ENCODE measurements at places on chromosomes 11 and 22. TPM values are rescaled to one million over a fixed set of nuclear protein-coding genes. Genes with fewer than 3 reads are reported as not detected.

RAG2 gene
- total RNA-seq, result not detected

THRSP gene
- not detected for total RNA-seq

CD6 gene
- total RNA-seq, result 361 TPM

- no peaks in the 10 kb centered on the region for H3K36me3 ChIP-seq
- no peaks in the 10 kb centered on the region for H3K4me1 ChIP-seq
- no peaks in the 10 kb centered on the region for H3K27me3 ChIP-seq
- H3K27ac ChIP-seq, result no peak overlapping the region
- H3K4me3 ChIP-seq, result no peak overlapping the region
Observed at GRCh38 chr11:28227460-28227859, 119.3 kb downstream of the METTL15 start.
